ENCODE measurements at places on chromosomes 1 and 21.

GRCh38 chr1:199834711-199835110 is 192.8 kb upstream of the NR5A2 start:
- no peak for DNase-seq

DNA sequence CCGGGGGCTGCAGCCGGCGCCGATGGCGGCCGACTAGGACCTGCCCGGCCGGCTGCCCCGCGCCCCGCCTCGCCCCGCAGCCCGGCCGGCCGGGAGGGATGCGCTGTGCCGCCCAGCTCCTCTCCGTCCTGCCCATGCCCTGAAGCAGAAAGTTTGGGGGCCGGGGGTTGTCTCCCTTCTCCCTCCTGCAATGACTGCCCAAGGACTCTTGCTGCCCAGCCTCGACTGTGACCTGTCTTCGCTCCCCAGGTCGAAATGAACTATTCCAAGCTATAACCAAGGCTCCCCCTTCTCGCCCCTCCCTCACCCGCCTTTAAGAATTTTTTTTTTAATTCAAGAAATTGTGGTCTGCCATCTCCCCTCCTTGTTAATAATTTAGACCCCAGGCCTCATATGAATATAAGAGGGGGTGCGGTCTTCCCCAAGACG is 361 bp downstream of the TMCC2 start:
- DNase-seq, result no peak

GRCh38 chr1:20028726-20029125 is 41.3 kb upstream of the PLA2G5 start:
- no peak for DNase-seq

DNA sequence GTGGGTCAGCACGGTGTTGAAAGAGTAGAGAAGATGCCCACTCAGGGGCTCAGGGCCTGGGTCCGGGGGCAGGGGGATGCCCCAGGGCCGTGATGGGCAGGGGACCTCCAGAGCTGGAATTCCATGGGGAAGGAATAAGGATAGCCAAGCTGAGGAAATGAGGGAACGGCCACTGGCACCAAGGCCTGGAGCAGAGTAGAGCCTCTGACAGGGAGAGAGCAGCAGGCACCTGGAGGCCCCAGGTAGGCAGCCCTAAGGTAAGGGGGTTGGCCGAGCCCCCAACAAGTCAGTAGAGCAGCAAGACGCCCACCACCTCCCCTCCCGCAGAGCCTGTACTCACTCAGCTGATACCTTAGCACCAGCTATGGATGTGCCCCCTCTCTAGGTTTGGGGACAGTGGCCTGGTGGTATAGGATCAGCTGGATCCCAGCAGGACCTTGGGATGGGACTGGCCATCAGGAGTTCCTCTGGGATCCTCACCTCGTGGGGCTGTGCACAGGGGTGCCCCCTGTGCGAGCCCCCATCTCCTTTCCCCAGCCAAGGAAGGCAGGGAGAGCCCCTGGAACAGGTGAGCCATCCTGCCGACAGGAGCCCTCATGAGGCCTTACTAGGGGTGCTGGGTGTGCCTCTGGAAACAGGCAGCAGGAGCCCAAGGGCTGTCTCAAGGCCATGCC is 21.0 kb upstream of the ARF1 start:
- DNase-seq, result no peak

- DNase-seq, result no peak
These were observed 1524.3 kb upstream of the B3GALT2 start for GRCh38 chr1:194710671-194711070.

- no peak for DNase-seq
These were observed 106.3 kb downstream of the EDEM3 start for GRCh38 chr1:184648160-184648855.

GRCh38 chr1:18575620-18576019 is 55.0 kb upstream of the PAX7 start:
- no peak for DNase-seq

- no peak for DNase-seq
These were observed 30.0 kb downstream of the MATN1 start for GRCh38 chr1:30693366-30693765.

GRCh38 chr1:30888391-30888790 is 20.2 kb downstream of the SDC3 start:
- DNase-seq, result peak; percentile 77

DNA sequence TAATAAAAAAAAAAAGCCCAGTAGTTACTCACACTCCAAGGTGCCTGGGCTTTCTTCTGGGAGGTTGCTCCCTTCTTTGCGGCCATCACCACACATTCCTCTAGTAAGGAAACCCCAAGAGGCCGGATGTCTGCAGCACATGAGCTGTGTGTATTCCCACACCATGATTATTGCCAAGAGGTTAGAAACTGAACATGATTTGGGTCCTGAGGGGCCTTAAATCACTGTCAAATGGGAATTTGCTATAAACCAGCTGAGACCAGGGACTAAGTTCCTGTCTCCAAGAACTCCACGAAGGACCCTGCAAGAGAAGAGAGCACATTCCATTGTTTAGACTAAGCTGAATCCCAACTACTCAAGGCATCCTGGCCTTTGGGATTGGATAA is 85.3 kb upstream of the SSX2IP start:
- no peak for DNase-seq

GRCh38 chr1:19311503-19311930 is 427 bp downstream of the AKR7A2 start:
- no peak for DNase-seq

DNA sequence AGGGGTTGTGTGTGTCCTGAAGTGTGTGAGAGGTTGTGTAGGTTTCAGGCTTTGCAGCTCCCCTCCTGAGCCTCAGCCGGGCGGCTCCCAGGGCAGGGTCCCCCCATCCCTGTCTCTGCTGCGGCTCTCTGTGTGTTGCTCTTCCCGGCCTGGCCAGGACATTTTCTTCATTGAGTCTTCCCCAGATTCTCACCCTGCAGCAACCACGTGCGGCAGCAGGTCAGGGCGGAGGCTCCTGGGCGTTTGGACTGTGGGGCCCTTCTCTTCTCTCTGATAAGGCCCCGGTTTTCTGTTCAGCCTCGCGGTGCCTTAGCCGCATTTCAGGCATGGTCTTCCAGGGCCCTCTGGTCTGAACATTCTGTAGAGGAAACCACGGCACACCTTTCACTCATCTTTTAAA is 1.8 kb upstream of the TCP10L start:
- DNase-seq, result no peak

GRCh38 chr1:110876748-110877341 is 3.9 kb downstream of the CD53 start:
- DNase-seq, result peak; percentile 23

Data from MV-4-11 (cell line).